ENCODE measurements at places on chromosomes 1 and 21.

GRCh38 chr1:152141971-152142584 is 16.9 kb downstream of the RPTN start:
- no peak for DNase-seq

DNA sequence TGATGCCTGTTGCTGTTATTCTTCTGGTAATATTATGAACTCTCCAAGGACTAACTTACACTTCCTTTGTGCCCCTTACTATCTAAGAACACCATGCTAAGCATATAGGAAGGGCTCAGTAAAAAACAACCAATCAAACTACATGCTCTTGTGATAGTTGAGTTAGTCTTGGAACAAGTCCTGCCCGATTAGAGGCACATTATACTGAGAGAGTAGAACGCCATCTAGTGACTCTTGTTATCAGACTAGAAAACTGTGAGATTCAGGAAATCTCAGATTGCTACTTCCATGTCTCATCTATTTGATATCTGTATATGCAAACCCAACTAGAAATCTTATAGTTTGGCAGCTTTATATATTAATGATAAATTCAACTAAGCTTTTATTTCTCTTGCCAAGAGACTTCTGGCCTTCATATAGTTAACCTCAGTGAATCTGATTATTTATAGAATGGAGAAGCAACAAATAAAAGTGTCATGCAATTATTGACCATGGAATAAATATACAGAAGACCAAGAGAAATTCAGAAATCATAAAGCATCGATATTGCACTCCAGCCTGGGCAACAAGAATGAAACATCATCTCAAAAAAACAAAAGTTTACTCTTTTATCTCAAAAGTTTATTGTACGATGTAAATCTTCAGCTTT is 7.8 kb upstream of the SRRM1 start:
- no peak for DNase-seq

- no peak for DNase-seq
Measured at GRCh38 chr21:28160378-28160777, 832.3 kb downstream of the LTN1 start.

- no peak for DNase-seq
Measured at GRCh38 chr1:26468911-26469310, 3.3 kb upstream of the HMGN2 start.

DNA sequence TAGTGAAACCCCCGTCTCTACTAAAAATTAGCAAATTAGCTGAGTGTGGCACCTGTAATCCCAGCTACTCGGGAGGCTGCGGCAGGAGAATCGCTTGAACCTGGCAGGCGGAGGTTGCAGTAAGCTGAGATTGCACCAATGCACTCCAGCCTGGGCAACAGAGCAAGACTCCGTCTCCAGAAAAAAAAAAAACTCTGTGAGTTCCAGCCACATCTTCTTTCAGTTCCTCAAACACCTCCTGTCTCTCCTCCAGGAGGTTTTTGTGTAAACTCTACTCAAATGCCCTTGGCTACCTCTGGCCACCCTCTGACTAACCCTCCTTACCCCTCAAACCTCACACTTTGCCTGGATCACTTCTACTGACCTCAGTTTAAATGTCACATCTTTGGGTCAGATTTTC is 38.1 kb downstream of the RCSD1 start:
- no peak for DNase-seq

DNA sequence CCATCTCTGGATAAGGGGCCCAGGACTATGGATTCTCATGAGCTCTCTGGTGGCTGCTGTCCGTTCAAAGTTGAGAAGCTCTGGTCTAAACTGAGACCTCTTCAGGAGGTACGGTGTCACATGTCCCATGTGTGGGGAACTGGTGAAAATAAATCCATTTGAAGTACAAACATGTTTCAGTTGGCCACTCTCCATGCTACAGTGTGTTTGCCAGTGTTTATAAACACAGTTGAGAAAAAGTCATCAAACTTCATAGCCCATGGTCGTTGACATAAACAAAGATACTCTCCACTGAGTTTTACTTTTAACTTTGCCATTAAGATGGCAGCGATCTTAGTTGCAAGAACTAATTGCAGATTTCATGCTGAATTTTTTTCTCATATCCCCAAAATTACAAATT is 72.8 kb downstream of the PSMG1 start:
- DNase-seq, result no peak

DNA sequence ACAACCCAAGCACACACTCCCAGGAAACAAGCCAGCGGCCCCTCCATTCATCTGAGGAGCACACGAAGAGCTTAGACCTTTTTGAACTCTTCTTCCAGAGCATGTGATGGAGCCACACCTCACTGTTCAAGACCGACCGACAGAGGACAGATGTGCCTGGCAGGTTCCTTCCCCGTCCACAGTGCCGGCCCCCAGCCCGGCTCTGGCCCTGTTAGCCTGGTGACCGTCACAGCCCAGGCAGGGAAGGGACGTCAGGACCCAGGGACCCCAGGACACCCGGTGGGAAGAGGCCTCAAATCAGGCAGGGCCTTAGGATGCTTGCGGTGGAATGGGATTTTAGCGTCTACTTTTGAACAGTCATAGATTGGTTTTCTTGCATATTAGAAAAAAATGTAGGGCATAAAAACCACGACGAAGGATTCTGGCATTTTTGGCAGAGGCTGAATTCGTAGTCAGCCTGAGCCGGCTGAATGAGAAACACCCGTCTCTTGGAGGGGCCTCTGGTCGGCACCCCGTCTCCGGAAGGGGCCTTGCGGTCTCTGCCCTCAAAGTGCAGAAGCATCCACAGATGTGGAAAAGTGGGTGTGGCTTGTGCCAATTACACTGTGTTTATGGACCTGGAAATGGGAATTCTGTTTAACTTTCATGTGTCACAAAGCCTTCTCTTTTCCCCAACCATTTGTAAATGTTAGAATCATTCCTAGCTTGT is 79.3 kb downstream of the SIK1 start:
- no peak for DNase-seq

GRCh38 chr1:17319561-17320350 is 11.8 kb downstream of the PADI4 start:
- no peak for DNase-seq

- no peak for DNase-seq
Measured at GRCh38 chr1:1082239-1082775, 8.2 kb upstream of the RNF223 start.

DNA sequence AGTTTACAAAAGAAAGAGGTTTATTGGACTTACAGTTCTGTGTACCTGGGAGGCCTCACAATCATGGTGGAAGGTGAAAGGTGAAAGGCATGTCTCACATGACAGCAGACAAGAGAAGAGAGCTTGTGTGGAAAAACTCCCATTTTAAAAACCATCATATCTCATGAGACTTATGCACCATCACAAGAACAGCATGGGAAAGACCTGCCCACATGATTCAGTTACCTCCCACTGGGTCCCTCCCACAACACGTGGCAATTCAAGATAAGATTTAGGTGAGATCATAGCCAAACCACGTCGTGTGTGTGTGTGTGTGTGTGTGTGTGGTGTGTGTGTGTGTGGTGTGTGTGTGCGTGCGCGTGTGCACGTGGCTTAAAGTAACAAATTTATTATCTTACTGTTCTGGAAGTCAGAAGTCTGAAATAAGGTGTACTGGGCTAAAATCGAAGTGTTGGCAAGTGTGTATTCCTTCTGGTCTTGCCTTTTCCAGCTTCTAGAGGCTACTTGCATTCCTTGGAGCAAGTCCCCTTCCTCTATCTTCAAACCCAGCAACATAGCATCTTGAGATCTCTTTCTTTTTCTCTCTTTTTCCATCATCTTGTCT is 48.1 kb upstream of the MPC2 start:
- DNase-seq, result no peak

DNA sequence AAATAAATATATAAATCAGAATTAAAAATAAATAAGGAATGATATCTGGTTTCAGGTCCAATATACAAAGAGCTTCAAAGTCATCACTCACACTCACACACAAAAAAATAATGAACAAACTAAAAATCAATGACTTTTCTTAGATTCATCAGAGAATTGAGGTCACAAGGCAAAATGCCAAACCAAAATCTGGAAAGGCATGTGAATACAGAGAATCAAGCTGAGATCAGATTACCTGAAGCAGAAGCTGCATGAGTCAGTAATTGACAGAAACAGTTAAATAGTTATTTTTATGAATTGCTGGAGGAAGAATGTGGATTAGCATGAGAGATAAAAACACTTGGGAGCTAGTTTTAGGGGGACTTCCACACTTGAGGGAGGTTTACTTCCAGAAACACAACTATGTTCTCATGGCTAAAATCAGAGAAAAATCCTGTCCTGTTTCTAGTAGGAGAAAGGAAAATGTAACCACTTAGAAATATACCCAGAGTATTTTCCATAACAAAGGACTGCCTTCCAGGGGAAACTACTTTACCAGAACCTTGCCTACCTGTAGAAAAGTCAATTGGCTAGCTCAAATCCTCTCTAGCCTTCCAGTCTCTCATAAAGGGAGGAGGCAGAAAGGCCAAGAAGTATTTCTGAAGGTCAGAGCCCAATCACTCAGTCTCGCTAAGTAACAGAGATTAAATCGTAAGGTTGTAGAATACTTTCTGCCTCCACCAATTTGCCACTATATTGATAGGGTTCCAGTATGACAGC is 536.6 kb upstream of the NR5A2 start:
- DNase-seq, result no peak
